ENCODE measurements at places on chromosomes 16 and 17.

- DNase-seq: no peak
These were observed 652 bp downstream of the PRAC2 start for GRCh38 chr17:48723423-48724250.

DNA sequence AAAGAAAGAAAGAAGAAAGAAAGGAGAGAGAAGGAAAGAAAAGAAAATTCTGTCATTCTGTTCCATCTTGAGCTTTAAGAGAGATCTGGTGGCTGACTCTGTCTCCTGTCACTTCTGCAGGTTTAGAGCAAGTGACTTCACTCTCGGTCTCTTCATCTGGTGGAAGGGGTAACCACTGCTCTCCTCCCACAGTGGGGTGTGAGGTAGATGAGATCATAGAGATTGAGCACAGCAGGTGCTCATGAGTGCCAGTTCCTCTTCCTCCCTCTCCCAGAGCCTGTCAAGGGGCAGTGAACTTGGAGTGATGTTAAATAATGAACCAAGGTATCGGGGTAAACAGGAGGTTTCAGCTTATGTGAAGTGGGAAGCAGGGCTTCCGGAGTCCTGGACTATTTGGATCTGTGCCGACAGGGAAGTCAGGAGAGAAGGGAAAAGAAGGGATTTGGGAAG is 47.7 kb downstream of the BEAN1 start:
- DNase-seq: no peak

- DNase-seq: peak; percentile 77
These were observed 12.3 kb downstream of the FOXL1 start for GRCh38 chr16:86590501-86591144.

DNA sequence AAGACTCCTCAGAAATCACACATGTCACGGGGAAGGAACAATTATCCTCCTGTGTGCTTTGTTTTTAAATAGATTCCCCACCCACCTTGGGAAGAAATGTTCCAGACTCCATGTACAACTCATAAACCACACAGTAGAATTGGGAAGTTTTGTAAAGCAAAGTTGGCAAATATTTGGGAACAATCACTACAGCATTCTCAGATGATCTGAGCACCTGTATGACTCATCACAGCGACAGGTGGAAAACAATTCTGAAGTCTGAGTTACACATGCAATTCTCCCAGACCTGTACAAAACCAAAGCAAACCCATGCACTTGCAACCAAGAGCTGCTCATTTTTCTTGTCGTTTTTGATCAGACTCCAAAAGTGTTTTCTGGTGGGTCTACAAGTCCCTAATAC is 14.4 kb upstream of the MYLK3 start:
- no peak for DNase-seq

GRCh38 chr16:56728980-56729734 is 772 bp upstream of the NUP93 start:
- peak; percentile 22 for DNase-seq

GRCh38 chr16:3362931-3363330 is 7.2 kb downstream of the OR2C1 start:
- DNase-seq: no peak

DNA sequence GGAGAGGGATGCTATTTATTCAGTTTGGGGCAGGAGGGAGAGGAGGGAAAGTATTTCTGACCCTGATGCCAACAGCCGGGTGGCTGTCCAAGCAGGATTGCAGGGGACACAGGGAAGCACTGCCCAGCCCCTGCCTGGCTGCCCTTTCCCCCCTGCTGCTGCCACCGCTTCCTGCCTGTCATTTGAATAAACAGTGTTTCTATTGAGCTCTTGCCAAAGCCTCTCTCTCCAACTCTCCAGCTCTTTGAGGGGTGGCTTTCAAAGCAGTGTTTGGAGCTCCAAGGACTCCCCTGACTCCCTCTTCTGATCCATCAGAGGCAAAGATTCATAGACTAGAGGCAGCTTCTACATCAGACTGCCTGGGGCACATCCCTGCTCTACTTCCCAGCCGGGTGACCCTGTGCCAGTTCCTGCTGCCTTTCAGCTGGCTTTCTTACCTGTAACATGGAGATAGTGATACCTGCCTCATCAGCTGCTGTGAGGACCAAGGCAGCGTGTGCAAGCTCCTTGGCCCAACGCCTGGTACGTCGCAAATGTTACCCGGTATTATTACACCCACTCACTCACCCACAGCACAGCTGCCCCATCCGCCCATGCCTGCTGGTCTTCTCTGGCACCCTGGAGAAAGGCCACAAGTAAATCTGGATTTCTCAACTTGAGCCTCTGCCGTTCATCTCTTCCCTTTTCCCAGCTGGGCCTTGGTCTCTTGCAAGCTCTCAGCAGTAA is 9.5 kb downstream of the PROCA1 start:
- no peak for DNase-seq

DNA sequence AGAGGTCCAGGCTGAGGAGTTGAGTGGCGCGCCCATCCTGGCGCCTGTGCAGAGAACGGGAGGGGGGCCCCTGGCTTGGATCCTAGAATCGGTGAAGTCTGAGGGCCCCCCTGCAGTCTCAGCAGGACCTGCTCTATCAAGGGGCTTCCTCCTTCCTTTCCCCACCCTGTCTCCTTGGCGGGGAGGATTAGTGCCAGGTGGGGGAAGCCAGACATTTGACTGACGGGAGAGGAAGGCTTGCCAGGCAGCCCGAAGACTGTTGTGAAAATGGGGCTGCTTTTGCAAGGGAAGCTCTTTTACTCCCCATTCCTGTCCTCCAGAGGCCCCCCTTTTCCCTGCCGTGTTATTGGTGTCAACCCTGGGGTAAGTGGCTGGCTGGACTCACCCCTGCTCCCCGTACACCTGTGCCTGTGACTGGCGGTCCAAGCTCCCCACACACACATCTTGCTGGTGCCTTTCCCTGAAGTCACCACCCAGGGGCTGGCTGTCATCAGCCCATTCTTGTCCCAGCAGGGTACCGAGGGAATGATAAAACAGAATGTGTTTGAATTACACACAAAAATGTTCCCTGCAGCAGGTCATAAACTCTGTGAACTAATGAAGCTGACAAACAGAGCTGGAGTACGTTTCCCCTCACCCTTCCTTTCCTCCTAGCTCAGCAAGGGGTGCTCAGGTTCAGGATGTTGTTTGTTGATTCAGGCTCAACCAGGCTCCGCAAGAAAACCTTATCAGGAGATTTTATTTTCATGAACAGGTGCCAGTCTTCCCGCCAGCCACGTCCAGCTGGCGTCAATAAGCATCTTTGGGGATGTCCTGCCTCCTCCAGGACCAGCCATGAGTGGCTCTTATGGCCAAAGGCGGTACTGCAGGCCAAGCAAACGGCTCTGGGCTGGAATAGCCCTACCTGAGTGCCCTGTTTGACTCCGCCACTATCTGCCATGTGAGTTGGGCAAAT is 4.4 kb upstream of the ARMC7 start:
- DNase-seq: no peak

DNA sequence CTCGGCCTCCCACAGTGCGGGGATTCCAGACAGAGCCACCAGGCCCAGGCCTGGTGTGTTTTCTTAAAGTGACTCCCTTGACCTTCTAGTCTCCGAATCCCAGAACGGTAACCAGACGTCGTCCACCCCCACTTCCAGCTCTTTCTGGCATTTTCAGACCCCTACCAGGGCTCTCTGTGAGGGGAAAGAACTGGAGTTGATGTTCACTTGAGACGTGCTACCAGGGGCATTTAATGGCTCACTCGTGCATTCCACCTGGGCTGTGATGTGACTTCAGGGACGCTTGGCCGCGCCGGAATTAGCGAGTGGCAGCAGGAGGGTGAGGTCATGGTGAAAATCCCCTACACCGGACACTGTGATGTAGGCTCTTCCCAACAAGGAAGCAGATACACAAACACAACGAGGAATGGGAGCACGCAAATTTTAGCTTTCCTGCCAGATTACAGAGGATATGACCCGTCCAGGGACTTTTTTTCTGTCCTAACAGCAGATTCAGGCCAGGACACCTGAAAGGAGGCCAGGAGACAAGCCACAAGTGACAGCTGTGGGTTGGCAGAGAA is 1.1 kb upstream of the GNA13 start:
- DNase-seq: peak; percentile 86

- peak; percentile 36 for DNase-seq
These were observed 233.6 kb downstream of the SEC14L1 start for GRCh38 chr17:77374170-77374936.

GRCh38 chr17:78709751-78710181 is 72.3 kb downstream of the CYTH1 start:
- no peak for DNase-seq

DNA sequence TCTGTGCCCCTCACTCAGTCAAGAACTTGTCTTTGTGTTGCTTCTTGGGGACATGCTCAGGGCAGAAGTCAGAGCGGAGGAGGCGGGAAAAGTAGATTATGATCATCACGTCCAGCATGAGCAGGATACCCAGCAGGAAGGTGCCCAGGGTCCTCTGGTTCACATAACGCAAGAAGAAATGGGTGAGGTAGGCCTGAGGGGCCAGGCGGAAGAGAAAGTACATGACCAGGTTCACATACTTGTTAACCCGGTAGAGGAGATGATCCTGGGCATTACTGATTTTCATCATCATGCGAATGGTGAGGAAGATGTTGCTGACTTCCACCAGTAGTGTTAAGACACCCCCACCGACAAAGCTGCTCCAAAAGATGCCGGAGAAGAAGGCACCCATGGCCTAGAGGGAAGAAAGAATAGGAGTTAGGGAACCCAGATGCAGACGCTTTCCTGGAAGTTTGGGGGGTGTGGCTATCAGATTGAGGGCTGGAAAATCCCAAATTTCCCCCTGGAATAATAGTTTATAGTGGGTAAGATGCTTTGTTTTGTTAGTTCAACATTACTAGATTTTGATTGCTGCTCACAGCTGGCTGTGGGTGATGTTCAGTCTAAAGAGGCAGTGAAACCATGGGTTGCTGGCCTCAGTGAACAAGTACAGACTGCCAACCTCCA is 1.4 kb downstream of the TLCD1 start:
- no peak for DNase-seq

DNA sequence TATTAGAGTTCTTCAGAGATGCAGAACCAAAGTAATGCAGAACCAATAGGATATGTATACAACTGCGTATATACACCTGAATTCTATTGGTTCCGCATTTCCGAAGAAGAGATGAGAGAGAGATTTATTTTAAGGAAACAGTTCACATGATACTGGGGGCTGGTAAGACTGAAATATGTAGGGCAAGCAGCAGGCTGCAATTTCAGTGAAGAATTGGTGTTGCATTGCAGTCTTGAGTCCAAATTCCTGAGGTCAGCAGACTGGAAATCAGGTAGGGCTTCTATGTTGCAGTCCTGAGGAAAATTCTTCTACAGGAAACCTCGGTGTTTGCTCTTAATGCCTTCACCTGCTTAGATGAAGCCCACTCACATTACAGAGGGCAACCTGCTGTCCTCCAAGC is 128.2 kb upstream of the MED13 start:
- peak; percentile 36 for DNase-seq

- no peak for DNase-seq
These were observed 220.3 kb downstream of the CPPED1 start for GRCh38 chr16:12583237-12583897.

GRCh38 chr17:79628861-79629547 is 18.2 kb upstream of the RBFOX3 start:
- no peak for DNase-seq

GRCh38 chr16:3282103-3282729 is 1.1 kb upstream of the ZNF263 start:
- DNase-seq: peak; percentile 86

DNA sequence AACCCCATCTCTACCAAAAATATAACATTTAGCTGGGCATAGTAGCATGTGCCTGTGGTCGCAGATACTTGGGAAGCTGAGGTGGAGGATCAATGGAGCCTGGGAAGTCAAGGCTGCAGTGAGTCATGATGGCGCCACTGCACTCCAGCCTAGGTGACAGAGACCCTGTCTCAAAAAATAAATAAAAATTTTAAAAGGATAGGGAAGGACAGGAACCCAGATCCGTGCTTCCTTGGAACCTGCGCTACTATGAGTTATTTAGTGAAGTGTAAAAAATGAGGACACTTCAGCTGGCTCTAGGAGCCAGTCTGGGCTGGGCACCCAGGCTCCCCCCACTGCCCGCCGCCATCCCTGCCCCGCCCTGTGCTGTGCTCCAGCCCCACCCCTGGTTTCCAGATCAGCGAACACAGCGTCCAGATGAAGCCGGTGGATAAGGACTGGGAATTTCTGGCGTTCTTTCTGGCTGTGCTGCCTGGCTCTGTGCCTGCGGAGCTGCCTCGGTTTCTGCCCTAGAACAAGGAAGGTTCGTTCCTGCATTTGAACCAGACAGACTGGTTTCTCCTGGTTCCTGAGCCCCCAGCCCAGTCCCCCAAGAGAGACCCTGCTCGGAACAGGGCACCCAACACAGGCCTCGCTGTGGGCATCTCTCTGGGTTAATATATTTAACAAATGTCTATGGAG is 18.5 kb downstream of the PLLP start:
- peak; percentile 71 for DNase-seq

DNA sequence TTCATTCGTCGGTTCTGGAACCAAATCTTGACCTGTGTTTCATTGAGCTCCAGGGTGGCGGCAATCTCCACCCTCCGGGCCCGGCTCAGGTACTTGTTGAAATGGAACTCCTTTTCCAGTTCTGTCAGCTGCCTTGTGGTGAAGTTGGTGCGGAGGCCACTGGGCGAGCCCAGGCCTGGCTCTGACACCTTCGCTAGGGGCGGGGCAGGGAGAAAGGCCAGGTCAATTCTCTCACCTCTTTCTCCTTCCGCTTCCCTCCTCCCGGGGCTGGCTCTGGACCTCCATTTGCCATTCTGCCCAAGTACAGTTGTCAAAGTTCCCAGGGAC is 1.2 kb downstream of the HOXB1 start:
- DNase-seq: no peak

DNA sequence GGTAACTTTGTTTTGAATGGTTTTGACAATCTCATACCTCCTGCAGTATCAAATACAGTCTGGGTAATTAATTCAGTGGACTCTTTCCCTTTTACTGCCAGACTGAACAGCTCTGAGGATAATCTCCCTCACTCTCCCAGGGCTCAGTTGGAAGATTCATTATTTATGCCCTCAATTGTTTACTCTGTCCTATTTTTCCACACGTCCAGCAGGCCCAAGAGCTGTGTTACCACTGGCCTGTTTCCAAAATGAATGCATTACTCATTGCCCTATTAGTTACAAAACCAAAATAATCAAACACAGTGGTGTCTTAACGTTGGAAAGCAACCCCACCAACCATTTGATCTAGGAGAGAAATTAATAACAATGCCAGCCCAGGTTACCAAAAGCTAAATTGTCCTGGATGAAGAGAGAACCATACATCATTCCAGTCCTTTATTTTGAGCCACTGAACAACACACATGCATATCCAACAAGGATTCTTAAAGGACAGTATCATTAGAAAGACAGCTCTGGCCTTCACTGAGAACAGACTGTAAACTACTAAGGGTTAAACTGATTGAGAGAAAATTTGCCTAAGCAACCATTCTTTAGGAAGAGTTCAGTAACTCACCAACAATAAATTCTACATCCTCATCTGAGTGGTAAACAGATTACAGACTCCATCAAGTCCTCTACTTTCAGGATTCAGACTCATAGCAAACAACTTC is 34.5 kb downstream of the FAM222B start:
- peak; percentile 75 for DNase-seq

GRCh38 chr16:13780406-13781168 is 139.4 kb upstream of the ERCC4 start:
- no peak for DNase-seq

- DNase-seq: no peak
These were observed 34.7 kb downstream of the MYO15A start for GRCh38 chr17:18143044-18143936.

GRCh38 chr16:3508736-3509135 is 7.9 kb downstream of the CLUAP1 start:
- no peak for DNase-seq

- no peak for DNase-seq
These were observed 71.1 kb upstream of the AMZ2 start for GRCh38 chr17:68176718-68177117.

GRCh38 chr16:14088155-14088753 is 17.1 kb downstream of the MRTFB start:
- no peak for DNase-seq
